ENCODE measurements at places on chromosomes 6 and 20.

DNA sequence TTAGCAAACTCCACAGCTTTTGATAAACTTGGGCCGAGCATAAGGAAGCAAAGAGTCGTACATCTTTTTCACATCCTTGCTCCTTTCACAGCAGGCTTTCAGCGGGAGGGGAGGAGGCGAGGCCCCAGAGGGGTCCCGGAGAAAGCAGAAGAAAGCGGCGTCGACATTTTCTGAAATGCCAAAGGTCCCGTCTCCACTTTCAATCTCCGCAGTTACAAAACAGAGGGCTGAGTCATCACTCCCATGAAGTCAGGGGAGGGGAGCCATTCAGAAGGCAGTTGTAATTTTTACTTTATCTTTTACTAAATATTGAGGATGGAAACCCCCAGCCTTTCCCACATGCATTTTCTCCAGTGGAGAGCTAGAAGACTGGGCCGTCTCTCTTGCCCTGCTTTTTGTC lies 174.2 kb upstream of the THBS2 start:
- DNase-seq: no peak

- no peak for DNase-seq
Measured at GRCh38 chr20:53048387-53048786, 76.2 kb downstream of the TSHZ2 start.

DNA sequence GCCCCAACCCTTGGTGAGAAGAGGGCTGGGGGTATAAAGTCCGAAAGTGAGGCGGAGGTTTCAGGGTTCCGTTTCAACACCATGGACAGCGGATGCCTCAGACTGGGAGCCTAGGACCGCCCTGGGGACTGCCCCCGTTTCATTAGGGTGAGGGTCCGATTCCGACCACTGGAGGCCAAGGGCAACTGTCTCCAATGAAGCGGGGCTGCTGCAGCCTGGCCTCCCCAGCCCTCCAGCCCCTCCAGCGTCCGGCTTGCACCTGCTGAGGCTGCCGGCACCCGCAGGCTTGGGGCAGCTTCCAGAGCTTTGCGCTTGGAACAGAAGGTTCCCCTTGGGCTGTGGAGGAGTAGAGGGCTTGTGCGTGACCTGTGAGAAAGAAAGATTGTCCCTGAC lies 39.9 kb downstream of the YTHDF1 start:
- DNase-seq: no peak

GRCh38 chr6:103617642-103618041 lies 1242.1 kb downstream of the HACE1 start:
- no peak for DNase-seq

DNA sequence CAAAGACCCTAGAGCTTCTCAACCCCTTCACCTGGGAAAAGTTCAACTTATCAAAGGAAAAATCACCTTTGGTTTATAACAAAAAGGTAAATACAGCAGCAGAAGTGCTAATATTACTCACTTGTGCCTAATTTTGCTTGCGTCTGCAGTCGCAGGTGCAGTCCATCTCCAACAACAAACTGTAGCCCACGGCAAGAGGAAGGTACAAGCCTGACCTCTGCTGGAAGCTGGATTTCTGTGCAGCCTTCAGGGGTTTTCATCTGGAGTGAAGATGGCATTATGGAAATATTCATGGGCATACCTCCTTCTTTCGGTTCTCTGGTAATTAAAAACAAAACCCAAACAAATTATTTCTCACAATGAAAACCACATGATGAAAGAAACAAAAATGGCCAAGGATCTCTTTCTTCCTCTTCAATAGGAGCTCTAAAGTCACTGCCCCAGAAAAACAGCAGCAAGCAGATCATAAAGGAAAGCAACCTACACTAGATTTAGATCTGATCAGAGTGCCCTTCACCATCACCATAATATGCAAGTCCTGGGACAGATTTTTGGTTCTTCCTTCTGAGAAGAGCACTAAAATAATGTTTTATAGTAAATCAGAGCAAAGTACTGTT lies 7.8 kb downstream of the UBE3D start:
- DNase-seq: peak; percentile 41

GRCh38 chr6:111730864-111731263 lies 125.2 kb upstream of the TRAF3IP2 start:
- DNase-seq: peak; percentile 67

- no peak for DNase-seq
Measured at GRCh38 chr6:169689287-169689686, 12.5 kb downstream of the WDR27 start.
